ENCODE measurements at places on chromosomes 1 and 21.

DNA sequence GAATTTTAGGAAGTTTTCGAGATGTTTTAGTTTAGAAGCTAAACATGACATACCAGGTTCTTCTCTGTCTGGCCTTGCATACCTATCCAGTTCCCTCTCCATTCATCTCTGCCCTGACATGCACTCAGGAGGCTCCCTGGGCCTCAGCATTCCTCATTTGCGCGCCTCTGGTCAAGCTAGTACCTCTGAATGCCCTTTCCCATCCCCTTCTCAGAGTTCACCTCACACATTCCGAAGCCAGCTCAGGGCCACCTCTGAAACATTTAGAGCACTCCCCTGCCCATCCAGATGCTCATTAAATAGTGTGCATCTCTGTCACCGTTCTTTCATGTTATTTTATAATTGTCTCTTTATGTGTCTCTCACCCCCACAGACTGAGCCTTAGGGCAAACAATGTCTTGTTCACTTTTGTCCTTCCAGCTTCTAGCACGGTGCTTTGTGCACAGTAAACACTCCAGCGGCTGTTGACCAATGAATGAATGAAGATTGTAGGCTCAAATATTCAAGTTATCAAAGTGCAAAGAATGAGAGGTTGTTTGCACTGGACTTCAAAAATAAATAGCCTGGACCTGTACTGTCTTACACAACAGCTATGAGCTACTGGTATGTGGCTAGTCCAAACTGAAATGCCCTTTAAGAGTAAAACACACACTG is 1.2 kb upstream of the DHCR24 start:
- no peak for DNase-seq

- no peak for DNase-seq
Observed at GRCh38 chr1:5430136-5430535, 562.1 kb downstream of the NPHP4 start.

DNA sequence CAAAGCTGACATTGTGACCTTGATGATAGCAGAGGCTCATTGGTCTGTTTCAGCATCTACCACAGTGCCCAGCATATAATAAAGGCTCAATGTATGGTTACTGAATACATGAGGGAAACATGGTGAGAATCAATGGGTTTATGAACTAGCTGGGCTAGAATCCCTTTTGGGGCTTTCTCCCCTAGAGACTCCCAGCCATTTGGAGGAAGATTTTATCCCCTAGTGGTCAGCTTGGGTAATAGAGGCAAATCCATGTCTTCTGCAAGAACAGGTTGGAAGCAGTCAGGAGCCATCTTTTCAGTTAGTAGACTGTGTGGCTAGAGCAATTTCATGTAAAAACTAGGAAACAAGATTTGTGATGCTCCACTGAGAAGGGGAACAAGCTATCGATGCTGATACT is 15.8 kb upstream of the REG4 start:
- DNase-seq = no peak

DNA sequence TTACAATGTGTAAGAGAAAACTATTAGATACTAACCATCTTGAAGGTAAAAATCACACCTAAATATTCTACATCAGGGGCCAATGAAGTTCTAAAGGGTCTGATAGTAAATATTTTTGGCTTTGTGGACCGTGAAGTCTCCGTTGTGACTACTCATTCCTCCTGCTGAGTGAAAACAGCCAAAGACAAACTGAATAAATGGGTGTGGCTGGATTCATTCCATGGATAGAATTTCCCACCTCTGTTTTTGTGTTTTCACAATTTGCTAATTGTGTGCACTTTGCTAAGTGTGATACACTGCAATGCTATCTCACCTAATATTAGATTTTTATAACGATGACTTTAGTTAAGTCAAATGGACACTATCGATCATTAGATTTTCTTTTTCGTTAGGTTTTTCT is 1474.0 kb downstream of the PLA2G4A start:
- no peak for DNase-seq

- DNase-seq = no peak
Observed at GRCh38 chr21:45805321-45805720, 161.8 kb downstream of the PCBP3 start.

DNA sequence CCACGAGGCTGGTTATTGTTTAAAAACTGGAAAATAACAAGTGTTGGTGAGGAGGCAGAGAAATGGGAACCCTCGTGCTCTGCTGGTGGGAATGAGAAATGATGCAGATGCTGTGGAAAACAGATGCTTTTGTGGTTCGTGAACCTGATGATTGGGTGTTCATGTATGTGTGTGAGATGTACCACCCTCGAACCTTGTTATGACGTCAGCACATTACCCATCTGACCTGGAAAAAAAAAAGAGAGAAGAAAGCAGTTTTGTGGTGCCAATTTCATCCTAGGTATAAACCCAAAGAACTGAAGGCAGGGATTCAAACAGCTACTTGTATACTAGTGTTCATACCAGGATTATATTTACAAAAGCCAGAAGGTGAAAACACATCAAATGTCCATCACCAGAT is 6.4 kb upstream of the CFAP107 start:
- DNase-seq = no peak

DNA sequence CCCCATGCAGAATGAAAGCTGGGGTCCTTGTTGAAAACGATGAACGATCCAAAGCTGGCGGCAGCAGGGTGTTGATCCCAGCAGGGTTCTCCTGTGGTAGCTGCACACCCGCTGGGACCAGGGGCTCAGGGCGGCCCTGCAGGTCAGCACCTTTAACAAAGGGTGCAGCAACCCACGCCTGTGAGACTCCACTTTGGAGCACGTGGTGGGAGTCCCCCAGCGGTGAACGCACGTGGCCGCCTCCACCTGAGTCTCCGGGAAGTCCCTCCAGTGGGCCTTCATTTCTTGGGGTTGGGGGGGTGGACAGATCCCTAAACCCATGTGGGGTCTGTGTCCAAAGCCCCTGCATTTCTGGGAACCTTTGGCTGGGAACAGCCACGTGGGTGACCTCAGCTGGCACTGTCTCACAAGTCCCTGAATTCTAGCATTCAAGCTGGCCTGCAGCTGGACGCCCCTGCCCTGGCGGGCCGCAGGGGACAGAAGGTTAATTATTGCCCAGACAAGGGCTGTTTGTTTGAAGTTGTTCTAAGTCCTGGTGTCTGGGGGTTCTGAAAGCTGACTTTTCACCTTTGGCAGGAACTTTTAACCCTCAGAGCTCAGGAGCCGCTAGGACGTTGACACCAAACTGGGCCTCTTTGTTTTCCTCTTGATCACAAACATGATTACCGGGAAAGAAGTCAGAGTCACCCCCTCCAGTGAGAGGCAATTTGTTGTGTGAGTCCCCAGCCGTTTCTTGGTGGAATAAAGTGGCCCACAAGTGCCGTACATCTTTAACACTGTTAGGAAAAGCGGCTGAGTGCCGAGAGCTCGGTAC is 64.5 kb downstream of the COL18A1 start:
- DNase-seq = no peak

DNA sequence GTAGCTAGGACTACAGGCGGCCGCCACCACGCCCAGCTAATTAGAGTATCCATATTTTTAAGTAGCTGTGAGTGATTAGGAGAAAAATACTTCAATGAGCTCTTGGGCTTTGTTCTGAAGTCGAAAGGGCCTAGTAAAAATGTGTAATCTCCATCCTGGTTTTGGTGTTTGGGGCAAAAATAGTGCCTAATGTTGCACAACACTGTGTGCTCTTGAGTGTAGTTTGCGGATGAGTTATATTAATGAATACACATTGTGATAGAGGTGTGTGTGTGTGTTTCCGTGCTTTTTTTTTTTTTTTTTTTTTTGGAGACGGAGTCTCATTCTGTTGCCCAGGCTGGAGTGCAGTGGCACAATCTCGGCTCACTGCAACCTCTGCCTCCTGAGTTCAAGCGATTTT is 6.3 kb upstream of the ARID1A start:
- DNase-seq = no peak

- DNase-seq = peak; percentile 55
Observed at GRCh38 chr1:171486048-171486519, 754 bp downstream of the PRRC2C start.

DNA sequence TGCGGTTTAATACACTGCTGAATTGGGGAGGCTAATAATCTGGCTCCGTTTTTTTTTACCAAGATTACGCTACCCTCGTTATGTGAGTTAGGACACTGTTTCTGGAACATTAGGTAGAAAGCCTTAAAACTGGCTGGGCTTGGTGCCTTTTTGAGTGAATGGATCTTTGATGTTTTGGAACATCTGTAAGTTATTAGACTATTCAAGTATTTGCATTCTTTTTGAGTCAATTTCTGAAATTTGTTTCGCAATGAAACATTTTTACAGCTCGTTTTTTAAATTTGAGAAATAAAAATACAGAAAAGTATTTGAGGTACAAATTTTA is 106.9 kb downstream of the LTN1 start:
- DNase-seq = no peak

- no peak for DNase-seq
Observed at GRCh38 chr1:169692756-169693460, 18.5 kb downstream of the SELL start.

DNA sequence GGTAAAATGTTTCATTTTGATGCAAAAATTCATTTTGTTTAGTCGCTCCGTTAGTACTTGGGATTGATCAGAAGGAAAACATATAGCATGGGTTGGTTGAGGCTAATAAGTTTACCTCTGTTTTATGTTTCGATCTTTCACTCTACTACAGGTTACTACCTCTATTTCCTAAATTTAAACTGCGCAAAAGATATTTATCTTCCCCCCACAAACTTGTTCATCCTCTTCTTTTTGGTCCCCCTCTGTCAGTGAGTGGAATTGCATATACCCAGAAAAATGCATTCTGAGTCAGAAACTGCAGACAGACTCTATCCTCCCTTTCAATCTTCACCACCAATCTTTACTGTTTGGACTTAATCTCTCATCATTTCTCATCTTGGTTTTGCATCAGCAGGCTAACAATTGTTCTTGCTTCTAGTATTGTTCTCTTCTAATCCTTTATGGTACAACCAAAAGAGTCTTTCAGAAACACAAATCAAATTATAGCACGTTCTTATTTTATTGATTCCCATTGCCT is 316.0 kb upstream of the ADGRL4 start:
- no peak for DNase-seq

GRCh38 chr1:226111883-226112261 is 49.4 kb downstream of the H3-3A start:
- DNase-seq = no peak

GRCh38 chr1:243507672-243508302 is 251.9 kb downstream of the SDCCAG8 start:
- DNase-seq = no peak

GRCh38 chr1:177665935-177666334 is 303.9 kb downstream of the SEC16B start:
- no peak for DNase-seq

DNA sequence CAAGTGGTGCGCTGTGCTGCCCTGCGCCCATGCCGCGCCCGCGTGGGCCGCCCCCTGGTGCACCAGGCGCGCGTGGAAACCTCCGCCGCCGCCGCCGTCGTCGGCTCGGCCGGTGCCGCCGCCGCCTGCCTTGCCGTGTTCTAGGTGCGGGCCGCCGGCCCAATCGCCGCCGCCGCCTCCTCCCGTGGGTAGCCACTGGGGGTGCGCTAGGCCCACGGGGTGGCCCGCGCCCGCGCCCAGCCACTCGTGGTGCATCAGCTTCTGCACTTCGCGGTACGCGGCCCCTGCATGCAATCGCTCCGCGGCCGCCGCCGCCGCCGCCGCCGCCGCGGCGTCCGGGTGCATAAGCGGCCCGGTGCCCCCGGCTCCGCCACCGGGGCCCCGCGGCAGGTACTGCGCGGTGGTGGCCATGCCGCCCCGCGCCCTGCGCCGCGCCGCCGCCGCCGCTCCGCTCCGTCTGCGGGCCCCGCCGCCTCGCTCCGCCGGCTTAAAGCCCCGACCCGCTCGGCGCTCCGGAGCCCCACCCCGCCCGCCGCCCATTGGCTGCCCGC is at the start of gene POU3F1:
Gene POU3F1 (minus strand): TSS at position 461 of the 551 bp plus-strand sequence. CDS start 50 bp downstream, at position 411.
- no peak for DNase-seq

DNA sequence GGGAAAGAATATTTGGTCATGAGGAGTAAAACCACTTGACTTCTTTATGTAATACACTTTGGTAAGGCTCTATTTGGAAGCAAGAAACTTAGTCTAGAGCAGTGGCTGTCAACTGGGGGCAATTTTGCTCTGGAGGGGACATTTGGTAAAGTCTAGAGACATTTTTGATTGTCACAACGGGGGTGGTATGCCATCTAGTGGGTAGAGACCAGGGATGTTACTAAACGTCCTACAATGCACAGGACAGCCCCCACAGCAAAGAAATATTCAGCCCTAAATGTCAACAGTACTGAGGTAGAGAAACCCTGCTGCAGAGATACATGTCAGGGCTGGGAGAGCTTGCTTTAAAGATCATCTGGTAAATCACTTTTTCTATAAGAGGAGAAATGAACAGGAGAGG is 13.5 kb downstream of the FUCA1 start:
- DNase-seq = no peak

- no peak for DNase-seq
Observed at GRCh38 chr1:46522184-46522968, 29.1 kb downstream of the KNCN start.

DNA sequence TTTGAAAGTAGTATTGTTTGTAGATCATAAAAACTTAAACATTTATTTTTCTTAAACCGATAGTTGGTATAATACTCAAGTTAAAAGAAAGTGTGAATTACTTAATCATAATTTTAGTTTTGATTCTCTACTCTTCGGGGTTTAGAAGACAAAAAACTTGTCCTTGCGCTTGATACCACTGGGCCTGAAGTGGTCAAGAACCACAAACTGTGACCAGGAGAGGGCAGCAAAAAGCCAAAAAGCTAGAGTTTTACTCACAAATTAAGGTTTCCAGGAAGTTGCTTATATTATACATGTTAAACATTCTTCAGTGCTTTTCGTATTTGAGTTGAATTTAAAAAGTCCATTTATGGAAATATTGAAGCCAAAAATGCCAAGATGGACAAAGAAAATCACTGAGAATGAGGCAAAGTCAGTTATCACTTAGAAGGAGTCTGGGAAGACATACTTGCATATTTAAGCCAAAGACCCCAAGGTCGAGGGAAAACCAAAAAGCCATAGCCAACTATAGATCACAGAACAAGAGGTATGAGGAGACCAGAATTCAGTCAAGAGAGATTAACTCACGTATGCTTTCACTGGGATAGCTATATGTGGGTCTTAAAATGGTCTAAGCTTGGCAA is 34.2 kb downstream of the EFCAB7 start:
- DNase-seq = no peak

DNA sequence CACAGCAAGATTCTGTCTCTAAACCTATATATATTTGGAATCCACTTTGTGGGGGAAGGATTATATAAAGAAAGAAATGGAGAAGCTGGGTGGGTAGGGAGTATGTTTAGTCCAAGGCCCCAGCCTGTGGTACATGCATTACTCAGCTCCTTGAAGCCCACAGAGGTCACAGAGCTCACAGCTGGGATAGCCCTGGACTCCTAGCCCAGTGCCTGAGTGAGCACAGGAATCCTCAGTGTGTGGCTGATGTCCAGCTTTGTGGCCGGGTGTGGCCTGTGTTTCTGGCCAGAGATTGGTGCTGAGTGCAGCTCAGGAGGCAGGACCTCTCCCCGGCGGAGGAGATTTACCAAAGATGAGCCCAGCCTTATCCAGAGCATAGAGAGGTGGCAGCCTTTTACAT is 7.6 kb downstream of the CAPN9 start:
- no peak for DNase-seq

DNA sequence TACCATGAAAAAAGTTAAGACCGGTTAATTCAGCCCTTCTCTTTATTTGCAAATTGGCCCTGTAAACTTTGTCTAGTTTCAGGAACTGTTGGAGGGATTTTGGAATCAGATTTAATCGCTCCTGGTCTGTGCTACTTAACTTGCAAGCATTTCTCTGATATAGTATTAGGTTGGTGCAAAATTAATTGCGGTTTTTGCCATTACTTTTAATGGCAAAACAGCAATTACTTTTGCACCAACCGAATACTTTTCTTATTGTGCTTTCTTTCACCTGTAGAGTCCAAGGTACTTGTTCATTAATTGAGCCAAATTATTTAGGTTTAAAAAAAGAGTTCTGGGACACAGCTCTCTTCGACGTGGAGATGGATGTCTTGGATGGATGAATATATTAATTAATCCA is 92.8 kb upstream of the HNRNPU start:
- no peak for DNase-seq

All from activated CD4-positive, CD25-positive, alpha-beta regulatory T cell treated with anti-CD3 and anti-CD28 coated beads, Interleukin-2, amount 50 U/mL, for 16 hours (primary cell).